SK-N-DZ (cell line): ENCODE measurements at places on chromosomes 5 and 9.
A peak's percentile ranks its signal among the peaks of the same experiment; 100 is the strongest.

DNA sequence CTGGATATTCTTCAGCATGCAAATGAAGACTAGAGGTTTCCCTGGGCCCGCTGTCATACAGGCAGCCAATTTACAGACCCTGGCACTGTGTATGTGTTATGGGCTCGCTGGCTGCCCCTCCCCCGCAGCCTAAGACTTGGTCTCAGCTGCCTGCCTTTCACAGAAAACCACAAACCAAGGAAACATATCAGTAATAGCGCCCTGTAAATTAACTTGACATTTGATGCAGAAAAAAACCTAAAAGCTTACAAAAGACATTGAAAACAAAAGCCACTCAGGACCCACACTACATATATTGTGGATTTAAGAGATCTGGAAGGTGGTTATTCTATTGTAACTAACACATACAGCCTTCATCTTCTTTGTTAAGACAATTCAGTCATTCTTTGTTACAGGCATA is 287.0 kb upstream of the TMEM161B start:
- no peak for DNase-seq

DNA sequence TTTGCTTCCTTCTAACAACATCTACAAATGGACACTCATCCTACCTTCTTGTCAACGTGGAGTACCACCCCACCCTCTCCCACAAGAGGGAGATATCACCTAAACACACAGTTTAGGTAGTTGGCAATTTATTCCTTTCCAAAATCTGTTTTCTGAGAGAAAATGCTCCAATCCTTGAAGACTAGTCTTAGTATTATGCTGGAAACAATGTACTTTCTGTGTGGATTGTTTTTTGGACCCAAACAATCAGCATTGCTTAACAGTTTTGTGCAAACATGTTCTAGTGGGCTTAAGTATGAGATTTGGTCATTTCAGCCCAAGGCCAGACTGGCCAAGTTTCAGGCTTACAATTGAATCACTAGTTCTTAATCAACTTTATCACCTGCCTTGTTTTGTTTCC is 359.1 kb downstream of the ARHGEF28 start:
- no peak for DNase-seq

DNA sequence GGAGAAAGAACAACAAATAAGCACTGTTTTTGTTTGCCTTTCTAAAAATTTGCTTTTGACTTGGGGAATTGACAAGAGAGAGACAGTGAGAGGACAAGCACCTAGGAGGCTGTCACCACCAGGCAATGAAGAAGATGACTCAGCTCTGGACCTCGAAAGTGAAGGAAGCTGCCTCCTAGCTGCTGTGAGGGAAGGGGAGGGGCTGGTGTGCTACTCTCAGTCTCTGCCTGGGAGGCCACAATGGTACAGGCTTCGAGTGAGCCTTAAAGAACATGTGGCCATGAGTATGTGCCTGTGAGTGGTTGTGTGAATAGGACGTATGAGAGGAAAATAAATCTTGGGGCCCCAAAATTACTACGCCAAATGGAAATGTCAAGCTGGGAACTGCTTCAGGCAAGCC is 7.1 kb upstream of the PLK2 start:
- no peak for DNase-seq

DNA sequence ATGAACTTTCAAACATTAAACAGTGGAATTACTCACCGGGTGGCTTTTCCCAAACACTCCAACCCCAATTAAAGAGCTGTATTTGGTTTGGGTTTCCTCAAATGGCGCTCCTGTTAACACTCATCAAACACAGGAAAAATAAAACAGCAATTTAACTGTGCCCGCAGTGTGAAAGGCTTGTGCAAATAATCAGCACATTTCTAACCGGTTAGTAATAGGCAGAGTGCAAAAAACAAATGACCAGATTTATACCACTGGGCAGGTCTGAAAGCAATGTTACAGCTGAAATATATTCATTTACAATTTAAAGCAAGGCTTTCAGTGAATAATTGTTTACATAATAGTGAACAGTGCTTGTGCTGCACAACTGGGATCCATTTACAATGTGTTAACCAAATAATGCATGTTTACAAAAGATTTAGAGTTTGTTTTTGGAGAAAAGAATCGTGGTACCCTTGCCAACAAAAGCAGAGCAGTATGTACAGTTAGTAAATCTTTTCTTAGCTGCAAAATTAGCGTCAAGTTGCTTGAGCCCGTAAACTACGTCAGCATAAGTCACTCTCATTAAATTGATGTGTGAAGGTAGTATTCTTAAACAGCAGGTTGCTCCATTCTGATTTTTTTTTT is 662.9 kb upstream of the ZNF608 start:
- DNase-seq: no peak

- DNase-seq: no peak
Observed at GRCh38 chr5:103829585-103829984, 267.0 kb upstream of the NUDT12 start.

DNA sequence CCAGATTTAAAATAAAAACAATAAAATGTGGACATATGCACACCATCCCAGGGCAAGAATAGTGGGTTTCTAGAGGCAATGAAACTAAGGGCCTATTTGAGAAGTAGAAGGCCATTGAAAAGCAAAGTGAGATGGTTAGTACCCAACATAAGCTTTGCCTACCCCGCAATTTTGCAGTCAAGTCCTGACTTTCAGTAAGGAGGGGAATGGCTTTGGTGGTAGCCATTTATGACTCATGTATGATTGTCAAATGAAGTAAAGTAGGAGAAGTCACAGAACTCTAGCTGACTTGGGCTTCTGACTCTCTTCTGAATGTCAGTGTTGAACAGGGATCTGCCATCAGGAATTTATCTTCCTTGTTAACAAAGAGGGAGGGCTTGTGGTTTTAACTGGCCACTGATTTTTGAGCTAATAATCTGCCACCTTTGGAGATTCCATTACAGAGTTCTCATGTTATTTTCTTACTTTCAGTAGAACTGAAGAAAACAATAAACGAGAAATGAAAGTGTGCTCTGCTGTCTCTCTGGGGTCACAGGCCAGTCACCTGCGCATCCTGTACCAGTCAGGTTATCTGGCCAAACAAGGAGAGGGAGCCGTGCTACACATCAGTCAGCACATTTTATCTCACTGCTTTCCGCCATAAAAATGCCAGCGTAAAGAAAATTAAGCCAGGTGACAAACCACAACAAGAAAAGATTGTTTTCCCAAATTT is 14.3 kb upstream of the SNCAIP start:
- no peak for DNase-seq

- no peak for DNase-seq
Observed at GRCh38 chr5:161600156-161600555, 53.6 kb upstream of the GABRB2 start.

- no peak for DNase-seq
Observed at GRCh38 chr9:34195143-34195542, 16.3 kb downstream of the UBAP1 start.

DNA sequence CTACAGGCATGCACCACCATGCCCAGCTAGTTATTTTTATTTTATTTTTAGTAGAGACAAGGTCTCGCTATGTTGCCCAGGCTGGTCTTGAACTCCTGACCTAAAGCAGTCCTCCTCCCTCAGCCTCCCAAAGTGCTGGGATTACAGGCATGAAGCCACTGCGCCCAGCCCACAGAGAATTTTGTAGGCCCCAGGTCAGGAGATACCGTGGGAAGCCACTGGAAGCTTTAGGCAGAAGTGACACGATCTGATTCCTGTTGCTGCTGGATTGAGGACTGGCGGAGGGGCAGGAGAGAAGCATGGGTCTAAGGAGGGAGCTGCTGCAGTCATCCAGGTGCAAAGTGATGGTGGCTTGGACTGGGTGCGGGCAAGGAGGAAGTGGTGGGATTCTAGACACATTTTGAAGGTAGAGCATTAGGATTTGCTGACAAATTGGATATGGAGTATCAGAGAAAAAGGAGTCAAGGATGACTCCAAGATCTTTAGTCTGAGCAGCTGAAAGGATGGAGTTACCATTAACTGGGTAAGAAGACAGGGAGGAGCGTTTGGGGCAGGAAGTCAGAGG is 20.7 kb downstream of the TCF7 start:
- DNase-seq: no peak

DNA sequence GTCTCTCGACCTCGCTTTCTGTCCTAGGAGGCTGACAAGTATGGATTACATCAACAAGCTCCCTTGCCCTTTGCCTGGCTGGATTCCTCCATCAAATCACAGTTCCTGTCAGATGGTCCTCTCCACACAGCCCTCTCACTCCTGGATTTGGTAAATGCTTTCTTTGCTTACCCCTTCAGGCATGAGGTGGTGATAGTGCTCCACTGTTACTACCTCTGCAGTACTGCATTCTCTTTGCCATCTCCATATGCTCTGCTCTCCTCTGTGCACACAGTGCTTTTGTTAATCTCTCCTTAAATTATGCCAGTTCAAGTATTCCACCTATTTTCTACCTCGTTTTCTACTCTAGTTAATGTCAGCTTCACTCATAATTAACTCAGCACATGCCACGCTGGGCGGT is 279.2 kb downstream of the DMAC1 start:
- no peak for DNase-seq

DNA sequence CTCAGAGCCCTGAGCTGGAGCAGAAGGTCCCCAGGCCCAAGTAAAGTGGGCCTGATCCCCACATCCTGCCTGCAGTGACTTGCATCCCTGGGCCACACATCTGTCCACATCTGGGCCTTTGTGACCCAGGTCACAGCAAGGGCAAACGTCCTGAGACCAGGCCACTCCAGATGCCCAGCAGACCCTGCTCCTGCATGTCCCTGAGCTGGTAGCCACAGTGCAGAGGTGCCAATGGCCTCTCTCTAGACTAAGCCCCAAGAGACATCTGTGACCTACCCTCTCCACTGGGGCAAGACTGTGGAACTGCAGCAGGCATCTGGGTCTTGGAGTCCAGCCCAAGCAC is 2.5 kb downstream of the FLT4 start:
- DNase-seq: no peak

- no peak for DNase-seq
Observed at GRCh38 chr9:70481471-70481870, 67.0 kb upstream of the KLF9 start.

GRCh38 chr9:88173378-88173999 is 35.2 kb upstream of the SPATA31C2 start:
- DNase-seq: peak; percentile 7

- no peak for DNase-seq
Observed at GRCh38 chr9:96574931-96575351, 44.7 kb downstream of the CDC14B start.

- DNase-seq: no peak
Observed at GRCh38 chr5:53469946-53470687, 10.3 kb upstream of the FST start.

DNA sequence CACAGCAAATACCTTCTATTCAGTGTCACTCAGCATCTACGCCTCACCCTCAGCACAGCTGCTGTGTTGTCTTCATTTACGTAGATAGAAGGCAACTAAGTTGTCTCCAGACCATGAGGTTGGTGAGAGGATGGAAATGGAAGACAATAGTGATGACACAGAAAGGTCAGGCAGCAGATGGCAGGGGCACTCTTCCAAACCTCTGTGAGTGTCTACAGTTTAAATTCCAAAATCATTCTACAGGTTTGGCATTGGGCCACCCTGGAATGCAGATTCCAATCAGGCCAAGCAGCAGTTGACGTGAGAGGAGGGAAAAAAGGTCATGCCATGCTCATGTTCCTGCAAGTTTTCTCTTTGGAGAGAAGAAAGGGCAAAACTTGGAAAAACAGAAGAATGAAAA is 68.7 kb upstream of the ADAMTSL1 start:
- no peak for DNase-seq
